Bronchial epithelial cell (primary cell): ENCODE measurements at places on chromosomes 4 and X.

- DNase-seq: no peak
Measured at GRCh38 chr4:40938337-40938736, 188.6 kb downstream of the NSUN7 start.

- no peak for DNase-seq
Measured at GRCh38 chrX:19085666-19086065, 36.6 kb downstream of the ADGRG2 start.

GRCh38 chr4:88003261-88003660, 4.2 kb upstream of the PKD2 start:
- peak; percentile 54 for DNase-seq

GRCh38 chr4:41832961-41833360, 84.4 kb upstream of the PHOX2B start:
- DNase-seq: peak; percentile 7

DNA sequence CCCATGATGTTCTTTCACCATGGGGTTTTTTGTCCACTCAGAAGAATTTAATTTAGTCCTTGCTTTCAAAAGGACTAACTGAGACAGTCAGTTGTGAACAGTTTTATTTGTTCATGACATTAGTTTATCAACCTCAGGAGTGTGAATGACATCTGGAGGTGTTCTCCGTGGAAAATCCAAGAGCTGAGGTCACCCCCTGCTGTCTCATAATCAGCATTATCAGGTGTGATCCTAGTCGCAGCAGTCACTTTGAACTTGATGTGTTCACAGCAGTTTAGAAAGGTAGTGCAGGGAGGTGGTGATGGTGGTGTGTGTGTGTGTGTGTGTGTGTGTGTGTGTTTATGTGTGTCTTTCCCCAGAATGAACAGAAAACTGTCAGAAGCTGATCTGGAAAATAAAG, 1760.8 kb upstream of the PCDH10 start:
- no peak for DNase-seq

DNA sequence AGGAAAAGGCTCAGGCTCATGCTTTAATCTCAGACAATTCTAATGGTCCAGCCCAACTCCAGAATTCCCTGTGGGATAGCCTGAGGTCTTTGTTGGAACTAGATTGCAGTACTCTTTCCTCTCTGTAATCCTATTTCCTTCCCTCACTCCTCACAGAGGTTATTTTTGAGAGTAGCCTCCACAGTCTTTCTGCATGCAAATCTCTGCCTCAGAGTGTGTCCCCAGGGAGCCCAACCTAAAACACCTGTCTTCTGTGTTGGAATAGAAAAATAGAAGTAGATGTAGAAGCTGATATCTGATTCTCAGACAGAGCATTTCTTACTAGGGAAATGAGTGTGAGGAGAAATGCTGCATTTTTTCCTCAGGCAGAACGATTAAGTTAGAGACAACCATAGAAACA, 915.5 kb upstream of the EPHA5 start:
- DNase-seq: no peak

DNA sequence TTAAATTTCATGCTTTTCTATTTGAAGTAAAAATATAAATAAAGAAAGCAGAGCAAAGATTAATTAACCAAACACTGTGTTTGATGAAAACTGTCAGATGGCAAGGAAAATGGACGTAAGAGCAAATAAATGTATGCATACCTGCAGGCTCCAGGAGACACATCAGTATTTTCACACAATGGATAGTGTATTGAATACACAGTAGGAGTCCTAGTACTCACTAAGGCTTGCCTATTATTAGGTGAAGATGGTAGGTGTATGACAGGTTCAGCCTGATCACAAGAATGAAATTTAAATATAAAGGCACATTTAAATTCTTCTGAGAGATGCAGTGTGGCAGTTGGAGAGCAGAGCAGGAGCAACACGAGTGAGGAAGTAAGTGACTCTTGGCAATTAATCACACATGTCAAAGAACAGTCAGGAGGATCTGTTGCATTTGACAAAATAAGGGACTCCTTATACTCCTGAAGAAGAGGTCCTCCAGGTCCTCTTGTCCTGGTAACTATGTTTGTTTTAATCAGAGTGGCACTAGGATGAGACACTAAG, 106.0 kb upstream of the NDST4 start:
- DNase-seq: no peak

- DNase-seq: peak; percentile 64
Measured at GRCh38 chr4:183094393-183095198, 4.5 kb upstream of the WWC2 start.
